ENCODE measurements at places on chromosomes 2 and 18. TPM values are rescaled to one million over a fixed set of nuclear protein-coding genes. Genes with fewer than 3 reads are reported as not detected.

Gene PAX8
- not detected for total RNA-seq

Gene KCNJ3
- total RNA-seq, result not detected

Gene TRIM54
- total RNA-seq, result not detected

Gene EMILIN1
- total RNA-seq, result 10.8 TPM

Gene ARHGAP15
- 0.15 TPM for total RNA-seq

Gene BBS5
- total RNA-seq, result 2.3 TPM

Gene FAHD2A
- 15.5 TPM for total RNA-seq

Gene SERPINE2
- 40.1 TPM for total RNA-seq

Gene ZNF804A
- 6.0 TPM for total RNA-seq

Gene OTOF
- 0.14 TPM for total RNA-seq

Gene ATP6V1C2
- 0.04 TPM for total RNA-seq

Gene CKAP2L
- total RNA-seq, result 15.8 TPM

Gene DSG2
- total RNA-seq, result 26.4 TPM

Gene BCL11A
- total RNA-seq, result 1.1 TPM

Gene PLEK
- total RNA-seq, result not detected

Gene SP140
- total RNA-seq, result not detected

Gene HRH4
- total RNA-seq, result not detected

Gene NMUR1
- not detected for total RNA-seq

Gene PARD6G
- total RNA-seq, result 6.7 TPM

Gene SOWAHC
- total RNA-seq, result 2.7 TPM

Gene C2orf81
- total RNA-seq, result 0.53 TPM

Gene PROM2
- total RNA-seq, result 0.35 TPM

Gene TDRD15
- total RNA-seq, result 0.15 TPM

Gene FEV
- not detected for total RNA-seq

Gene TMEM169
- 0.16 TPM for total RNA-seq

Gene KCNE4
- 2.4 TPM for total RNA-seq

Gene CLEC4F
- total RNA-seq, result not detected

Gene LAMA1
- 4.7 TPM for total RNA-seq

Gene UGT1A3
- not detected for total RNA-seq

Gene RAB6C
- total RNA-seq, result not detected

Gene FAP
- total RNA-seq, result 3.3 TPM

Gene ZNF516
- total RNA-seq, result 7.4 TPM

Gene CHRNG
- not detected for total RNA-seq

Gene RGPD4
- not detected for total RNA-seq

Gene IL37
- not detected for total RNA-seq

Gene PIEZO2
- 8.9 TPM for total RNA-seq

Gene ACKR3
- 1.0 TPM for total RNA-seq

Gene FBXO48
- 0.72 TPM for total RNA-seq

Gene AGAP1
- 7.0 TPM for total RNA-seq

Gene C2orf66
- not detected for total RNA-seq

Gene FBXO15
- total RNA-seq, result 0.41 TPM

Gene ZNF2
- total RNA-seq, result 5.0 TPM

Gene GLB1L
- 7.6 TPM for total RNA-seq

Gene PKDCC
- total RNA-seq, result 17.2 TPM

Gene ELOA2
- total RNA-seq, result not detected

Gene SPHKAP
- total RNA-seq, result not detected

Gene CRYBA2
- total RNA-seq, result not detected

Gene TP53I3
- 5.1 TPM for total RNA-seq

Gene PXDN
- 171 TPM for total RNA-seq

Gene CARF
- total RNA-seq, result 3.9 TPM

Gene EVX2
- total RNA-seq, result not detected

Gene MTCL1
- total RNA-seq, result 11.1 TPM
